SJCRH30 (cell line): ENCODE measurements at places on chromosomes 1 and 21.

DNA sequence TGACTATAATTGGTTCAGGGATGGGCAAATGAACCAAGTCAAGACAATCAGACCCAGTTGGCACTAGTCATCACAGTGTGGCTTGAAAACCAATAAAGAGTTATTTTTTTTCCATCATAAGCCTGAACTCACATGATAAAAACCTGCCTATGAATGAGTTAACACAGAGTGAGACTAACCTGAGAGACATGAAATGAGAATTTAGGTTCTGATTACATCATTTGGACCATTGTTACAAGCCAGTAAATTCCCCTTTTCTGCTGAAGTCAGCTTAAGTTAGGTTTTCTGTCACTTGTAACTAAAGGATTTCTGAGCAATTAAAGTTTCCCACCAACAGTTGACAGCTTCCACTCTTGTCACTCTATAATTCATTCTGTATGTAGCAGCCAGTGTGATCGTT, 9.6 kb upstream of the RSBN1 start:
- no peak for DNase-seq

DNA sequence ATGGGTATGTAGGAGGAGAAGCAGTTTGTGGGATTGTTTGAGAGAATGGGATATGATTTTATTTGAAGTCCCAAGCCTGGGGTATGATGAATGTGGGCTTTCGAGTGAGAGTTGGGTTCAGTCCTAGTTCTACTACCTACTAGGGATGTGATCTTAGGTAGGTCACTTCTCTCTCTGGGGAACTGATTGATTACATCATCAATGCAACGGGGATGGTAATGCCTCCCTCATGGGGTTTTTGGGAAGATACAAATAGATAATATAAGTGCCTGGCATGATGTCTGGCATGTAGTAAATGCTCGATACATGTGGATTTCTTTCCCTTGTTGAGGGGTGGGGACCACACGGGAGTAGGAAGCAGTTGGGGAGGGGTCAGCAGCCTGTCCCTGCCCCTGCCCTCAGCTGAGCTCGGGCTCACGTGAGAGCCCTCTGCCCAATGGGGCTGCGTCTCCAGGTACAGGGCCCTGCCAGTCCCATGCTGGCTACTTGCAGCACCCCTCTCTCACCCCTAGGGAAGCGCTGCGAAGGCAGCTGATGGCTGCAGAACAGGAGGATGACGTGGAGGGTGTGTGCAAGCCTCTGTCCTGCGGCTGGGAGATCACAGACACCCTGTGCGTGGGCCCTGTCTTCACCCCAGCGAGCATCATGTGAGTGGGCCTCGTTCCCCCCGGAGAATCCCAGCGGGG, 38.7 kb downstream of the AZIN2 start:
- DNase-seq: no peak

- no peak for DNase-seq
Observed at GRCh38 chr1:184051138-184051484, 419 bp upstream of the TSEN15 start.

DNA sequence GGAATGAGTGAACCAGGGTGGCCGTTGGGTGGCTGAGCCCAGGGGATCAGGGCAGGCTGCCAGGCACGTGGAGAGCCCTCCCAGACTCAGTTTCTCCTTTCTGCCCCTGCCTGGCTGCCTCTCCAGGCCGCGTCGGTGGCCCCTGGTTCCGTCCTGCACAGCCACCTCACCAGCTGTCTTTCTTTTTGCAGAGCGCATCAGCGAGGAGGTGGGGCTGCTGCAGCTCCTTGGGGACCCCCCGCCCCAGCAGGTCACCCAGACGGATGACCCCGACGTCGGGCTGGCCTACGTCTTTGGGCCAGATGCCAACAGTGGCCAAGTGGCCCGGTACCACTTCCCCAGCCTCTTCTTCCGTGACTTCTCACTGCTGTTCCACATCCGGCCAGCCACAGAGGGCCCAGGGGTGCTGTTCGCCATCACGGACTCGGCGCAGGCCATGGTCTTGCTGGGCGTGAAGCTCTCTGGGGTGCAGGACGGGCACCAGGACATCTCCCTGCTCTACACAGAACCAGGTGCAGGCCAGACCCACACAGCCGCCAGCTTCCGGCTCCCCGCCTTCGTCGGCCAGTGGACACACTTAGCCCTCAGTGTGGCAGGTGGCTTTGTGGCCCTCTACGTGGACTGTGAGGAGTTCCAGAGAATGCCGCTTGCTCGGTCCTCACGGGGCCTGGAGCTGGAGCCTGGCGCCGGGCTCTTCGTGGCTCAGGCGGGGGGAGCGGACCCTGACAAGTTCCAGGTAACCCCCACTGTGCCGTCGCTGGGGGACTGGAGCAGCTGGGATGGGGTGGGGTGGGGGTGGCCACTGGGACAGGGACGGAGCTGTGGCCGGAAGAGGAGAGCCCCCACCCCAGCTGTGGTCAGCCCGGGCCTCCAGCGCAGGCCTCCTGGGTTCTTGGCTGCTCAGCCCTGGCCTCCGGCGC, 63.3 kb downstream of the COL18A1 start:
- no peak for DNase-seq

DNA sequence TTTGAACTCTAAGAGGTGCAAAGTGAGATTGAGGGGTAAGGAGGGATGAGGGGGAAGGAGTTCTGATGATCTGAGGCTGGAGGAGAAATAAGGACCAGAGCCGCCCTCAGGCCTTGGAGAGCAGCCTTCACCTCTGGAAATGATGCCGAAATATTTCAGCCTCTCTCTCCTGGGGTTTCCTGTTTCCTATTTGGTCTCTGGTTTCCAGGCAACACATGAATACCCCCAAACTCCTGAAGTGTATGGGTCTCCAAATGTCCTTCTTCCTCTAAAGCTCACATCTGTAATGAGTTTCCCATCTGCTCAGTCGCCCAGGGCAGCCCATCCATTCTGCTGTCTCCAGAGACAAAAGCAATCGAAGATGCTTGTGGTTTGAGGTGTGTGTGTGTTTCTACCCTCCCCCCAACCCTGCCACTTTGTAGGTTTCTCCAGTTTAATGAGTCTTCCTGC, 52.0 kb upstream of the FAM20B start:
- no peak for DNase-seq

GRCh38 chr1:193070386-193070753, 11.0 kb downstream of the RO60 start:
- peak; percentile 5 for DNase-seq

DNA sequence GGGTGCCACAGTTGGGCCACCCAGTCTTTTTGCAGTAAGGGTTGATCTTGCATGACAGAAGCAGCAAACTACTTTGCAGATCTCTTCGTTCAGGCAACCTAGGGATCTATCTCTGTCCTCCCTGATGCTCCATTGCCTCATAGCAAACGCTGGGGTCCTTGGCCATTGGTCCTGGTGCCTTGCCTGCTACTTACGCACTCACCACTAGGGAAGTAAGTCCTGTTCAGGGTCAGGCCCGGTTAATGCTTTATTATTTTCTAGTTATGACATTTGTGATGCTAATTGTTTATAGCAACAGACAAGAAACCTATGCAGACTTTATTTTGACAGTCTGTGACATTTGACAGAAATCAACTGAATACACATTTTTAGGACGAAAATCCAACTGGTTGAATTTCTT, 326.5 kb upstream of the FMN2 start:
- no peak for DNase-seq

DNA sequence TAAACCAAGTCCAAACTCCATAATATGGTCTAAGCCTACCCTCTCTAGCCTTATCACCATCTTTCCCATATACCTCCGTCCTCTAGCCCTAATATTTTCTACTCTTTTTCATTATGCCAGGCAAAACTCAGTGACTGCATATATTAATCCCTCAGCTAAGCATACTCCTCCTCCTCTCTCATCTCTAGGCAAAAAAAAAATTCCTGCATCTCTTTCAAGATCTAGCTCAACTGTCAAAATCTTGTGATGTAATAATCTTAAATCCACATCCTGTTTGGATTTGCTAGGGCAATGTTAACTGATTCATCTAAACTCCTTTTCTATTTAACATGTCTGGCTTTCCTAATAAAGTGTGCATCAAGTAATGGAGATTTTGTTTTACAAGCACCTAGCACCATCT, 20.4 kb downstream of the PRPF38A start:
- DNase-seq: no peak

DNA sequence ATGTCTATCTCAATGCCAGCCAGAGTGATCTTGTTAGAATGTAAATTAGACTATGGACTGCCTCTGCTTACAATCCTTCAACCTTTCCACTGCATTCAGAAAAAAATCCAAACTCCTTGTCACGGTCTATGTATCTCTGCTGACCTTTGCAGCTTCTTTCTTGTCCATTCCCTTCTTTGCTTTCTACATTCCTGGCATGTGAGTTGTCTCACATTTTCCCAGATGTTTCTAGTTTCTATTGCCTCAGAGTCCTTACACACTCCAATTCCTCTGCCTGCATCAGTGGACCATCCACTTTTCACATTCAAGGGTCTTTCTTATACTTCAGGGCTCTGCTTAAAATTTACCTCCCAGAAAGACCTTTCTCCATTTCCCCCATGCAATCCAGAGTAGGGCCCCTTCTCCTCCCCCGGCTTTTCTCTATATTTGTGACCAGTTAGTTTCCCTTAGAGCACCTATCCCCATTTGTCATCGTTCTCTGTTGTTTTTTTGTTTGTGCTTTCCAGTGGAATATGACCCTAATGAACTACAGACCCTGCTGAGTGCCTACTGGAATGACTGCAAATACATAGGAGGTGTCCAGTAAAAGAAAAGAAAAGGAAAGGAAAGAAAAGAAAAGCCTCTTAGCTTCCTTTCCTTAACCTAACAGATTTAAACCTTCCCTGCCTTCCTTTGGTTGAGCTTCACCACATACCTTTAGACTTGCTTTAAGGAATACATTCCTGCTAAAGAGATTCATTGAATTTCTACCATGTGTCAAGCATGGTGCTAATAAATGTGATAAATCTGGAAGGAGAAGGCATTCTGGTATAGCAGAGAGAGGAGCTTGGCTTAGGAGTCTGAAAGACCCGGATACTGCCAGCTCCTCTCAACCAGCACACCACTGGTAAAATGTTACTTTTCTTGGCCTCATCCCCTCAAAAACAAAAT, 102.0 kb downstream of the DIRAS3 start:
- no peak for DNase-seq

GRCh38 chr1:198764748-198765147, 125.9 kb downstream of the PTPRC start:
- DNase-seq: no peak

GRCh38 chr1:246427611-246428010, 79.5 kb downstream of the SMYD3 start:
- DNase-seq: no peak

- no peak for DNase-seq
Observed at GRCh38 chr21:28455253-28455600, 537.5 kb downstream of the LTN1 start.

- peak; percentile 80 for DNase-seq
Observed at GRCh38 chr1:53087332-53088285, 25.6 kb downstream of the PODN start.

DNA sequence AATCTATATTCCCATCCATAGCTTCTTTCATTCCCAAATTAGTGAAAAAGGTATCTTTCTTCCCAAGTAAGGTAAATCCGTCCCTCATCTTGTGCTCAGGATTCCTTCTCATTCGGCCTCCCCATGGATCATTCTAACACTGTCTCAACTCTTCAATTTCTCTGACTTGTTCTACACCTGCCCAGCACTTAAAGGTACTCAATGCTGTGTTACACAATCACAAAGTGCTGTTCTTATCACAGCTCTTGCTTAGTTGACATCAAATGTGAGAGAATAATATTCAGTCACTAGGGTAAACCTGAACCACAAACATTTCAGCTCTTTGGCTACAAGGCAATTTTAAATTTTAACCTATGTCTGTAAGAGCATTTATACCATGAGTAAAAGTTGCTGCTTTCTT, 94.8 kb downstream of the DIRAS3 start:
- no peak for DNase-seq

DNA sequence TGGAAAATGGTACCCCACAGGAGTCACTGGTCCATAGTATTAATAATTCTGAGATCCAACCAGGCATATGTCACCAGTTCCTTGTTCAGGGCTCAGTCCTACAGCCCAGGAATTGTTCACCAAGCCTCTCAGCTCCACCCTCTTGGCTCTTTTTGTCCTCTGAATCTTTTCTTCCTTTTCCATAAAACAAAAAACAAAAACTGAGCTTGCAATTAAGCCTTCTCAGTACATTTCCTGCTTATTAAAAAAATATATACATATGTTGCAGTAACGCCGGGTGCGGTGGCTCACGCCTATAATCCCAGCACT, 23.4 kb upstream of the KIF1B start:
- no peak for DNase-seq

DNA sequence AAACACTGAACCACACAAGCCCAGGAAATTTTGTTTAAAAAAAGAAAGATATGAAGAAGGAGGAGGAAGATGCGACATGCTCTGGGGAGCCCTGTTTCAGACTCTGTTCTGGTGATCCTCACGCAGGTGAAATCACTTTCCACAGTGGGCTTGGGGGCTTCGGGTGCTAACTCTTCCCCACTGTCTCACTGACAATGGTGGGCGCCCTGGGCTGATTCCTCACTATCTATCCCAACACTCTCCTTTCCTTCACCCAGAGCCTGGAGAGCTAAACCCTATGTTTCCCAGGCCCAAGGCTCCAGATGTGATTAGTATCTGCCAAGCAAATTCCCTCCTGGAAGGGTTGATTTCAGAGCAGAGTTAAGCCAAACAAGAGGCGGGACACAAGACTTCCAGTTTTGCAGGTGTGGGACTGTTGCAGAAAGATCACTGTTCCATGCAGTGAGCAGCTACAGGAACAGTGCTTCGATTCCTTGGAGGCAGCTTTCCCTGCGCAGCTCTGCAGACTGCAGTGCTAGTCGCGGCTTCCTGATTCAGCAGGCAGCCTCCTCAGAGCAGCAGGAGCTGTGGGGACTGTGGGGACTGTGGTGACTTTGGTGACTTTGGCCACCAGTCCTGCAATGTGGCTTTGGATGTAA, 168.3 kb downstream of the RHOU start:
- DNase-seq: peak; percentile 9
